HT1080 (cell line): ENCODE measurements at places on chromosomes 11 and 22. TPM values are rescaled to one million over a fixed set of nuclear protein-coding genes. Genes with fewer than 3 reads are reported as not detected.

DNA sequence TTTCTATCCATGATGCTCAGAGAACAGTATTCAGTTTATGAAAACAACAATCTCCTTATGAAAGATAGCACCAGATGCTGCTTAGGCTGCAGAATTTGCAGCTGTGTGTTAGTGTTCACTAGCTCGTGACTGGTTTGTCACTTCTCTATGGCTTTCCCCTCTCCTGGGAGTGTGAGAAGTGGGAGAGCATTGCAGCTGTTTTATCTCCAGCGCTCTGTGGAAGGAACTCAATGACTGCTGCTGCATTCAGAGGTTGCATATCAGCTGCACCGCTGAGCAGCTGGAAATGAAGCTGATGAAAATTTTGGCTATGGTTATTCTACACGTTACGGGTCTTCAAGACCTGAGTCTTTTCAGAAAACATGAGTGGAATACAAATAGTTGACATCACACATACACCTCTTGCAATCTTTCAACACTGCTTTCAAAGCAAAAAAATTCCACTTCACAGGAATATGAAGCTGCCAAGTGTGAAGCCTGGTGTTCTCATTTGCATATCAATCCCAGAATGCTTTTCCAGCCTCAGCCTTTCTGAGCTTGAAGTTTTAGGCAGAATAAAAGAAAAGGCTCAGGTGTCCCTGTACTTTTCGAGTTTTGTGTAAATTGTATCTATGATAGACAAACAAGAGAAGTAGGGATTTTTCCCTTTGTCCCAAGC lies 149.3 kb upstream of the DDI1 start:
- no peak for DNase-seq

The RIMBP3B gene
- 0.05 and 0.30 TPM in 2 replicates for total RNA-seq

GRCh38 chr11:1054143-1055108 lies 17.9 kb upstream of the MUC6 start:
- no peak for DNase-seq

DNA sequence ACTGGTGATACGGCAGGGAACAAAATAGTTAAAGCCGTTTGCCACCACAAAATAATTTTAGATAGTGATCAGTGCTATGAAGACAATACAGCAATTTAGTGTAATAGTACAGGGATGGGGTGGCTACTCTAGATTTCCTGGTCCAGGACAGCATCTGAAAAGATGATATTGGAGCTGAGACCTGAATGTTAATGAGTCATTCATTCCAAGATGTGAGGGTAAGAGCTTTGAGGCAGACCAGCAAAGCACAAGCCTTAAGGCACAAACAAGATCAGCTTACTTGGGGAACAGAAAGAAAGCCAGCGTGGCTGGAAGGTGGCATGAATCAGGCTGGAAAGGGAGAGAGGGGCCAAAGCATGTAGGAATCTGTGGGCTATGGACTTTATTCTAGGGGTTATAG lies 132.3 kb downstream of the TRIM44 start:
- peak; percentile 83 for DNase-seq

DNA sequence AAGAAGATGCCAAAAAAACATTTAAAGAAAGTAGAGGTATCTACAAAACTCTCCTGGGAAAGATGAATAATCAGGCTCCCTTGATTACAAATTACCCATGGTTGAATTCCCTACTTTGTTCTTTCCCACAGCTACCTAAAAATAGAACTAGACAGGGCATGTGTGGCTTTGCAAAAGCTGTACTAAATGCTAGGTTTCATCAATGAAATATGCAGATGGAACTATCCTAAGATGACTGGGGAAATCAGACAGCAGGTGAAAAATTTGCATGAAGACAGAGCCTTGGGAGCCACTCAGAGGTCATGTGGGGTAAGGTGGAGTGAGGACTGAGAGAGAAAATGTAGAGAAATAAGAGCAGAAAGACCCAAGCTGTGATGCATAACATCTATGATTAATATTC lies 14.7 kb downstream of the LAYN start:
- no peak for DNase-seq
